ENCODE measurements at places on chromosomes 11 and 22. TPM values are rescaled to one million over a fixed set of nuclear protein-coding genes. Genes with fewer than 3 reads are reported as not detected.

- DNase-seq = no peak
These were observed 60.4 kb downstream of the TEAD1 start for GRCh38 chr11:12734625-12735024.

IL18BP gene
- total RNA-seq = 12.9 TPM

DNA sequence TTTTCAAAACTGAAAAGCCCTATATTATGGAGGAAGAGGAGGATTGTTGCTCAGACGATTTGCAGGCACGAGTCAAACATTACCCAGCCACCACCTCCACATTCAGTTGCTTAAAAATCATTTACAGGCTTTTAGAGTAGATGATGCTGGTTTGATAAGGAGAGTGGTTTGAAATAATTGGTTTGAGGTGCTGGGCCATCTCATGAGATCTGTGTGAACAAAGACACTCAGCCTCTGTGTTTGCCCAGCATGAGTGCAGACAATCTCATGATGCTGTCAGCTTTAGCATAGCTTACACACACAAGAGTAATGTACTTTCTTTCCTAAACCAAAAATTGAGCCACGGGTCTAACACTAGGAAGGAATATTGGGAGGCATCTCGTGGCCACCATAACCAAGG lies 4.3 kb downstream of the SLC43A3 start:
- no peak for DNase-seq

BLID gene
- 3.5 TPM for total RNA-seq

DNA sequence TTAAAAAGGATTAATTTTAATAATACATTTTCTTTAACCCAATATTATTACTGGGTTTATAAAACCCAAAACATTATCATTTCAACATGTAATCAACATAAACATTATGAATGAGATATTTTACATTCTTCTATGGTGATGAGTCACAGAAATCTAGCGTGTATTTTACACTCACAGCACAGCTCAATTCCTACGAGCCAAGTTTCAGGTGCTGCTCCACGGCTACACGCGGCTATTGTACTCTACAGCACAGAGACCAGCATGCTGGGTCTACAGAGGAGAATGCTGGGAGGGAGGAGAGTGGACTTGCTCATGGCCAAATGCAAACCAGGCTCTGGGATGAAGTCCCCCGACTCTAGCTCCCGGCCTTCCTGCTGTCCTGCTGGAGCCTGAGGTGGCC lies 72.0 kb upstream of the LMO1 start:
- no peak for DNase-seq

OR8G1 gene
- total RNA-seq = not detected

GRCh38 chr11:70887542-70887827 lies 364.9 kb downstream of the SHANK2 start:
- no peak for DNase-seq

DNA sequence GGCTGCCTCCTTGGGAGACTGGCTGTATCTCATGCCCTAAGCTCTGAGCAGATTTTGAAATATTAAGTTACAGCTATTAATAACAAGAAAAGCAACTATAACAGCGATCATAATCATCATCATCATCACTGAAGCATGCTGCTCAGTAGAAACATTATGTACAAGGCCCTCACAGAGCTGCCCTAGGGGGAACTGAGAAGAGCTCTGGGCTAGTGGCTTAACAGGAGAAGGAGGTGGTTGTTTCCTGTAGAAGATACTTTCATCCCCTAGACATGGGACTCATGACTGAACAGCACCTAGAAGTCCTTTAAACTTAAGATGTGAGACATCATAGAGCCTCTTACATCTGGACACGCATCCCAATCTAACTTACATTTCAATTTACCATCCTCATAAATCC lies 332.8 kb upstream of the PLET1 start:
- no peak for DNase-seq

DNA sequence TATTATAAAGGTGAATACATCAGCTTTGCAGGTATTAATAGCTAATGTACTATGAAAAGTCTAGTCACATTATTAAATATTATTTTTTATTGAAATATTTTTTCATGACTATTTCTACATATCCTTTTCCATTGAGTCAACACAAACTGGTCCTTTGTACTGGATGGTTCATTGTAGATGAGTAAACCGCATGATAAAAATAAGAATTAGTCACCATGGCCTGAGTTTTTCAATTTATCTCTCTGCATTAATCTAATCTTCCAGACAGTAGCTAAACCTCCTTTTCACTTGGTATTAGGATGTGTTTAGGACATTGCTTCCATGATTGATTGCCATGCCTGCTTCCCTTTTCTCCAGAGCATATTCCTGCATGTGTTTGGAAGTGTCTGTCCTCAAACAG lies 439.4 kb upstream of the ARHGAP42 start:
- DNase-seq = no peak

- DNase-seq = no peak
These were observed 2.1 kb upstream of the IFT27 start for GRCh38 chr22:36778020-36778419.
